H1 (cell line): ENCODE measurements at places on chromosomes 6 and 20. TPM values are rescaled to one million over a fixed set of nuclear protein-coding genes. Genes with fewer than 3 reads are reported as not detected.

The VGLL2 gene
- total RNA-seq: 0.13 TPM in 1 of 2 replicates, not detected in the other

The ZFP57 gene
- total RNA-seq: 1.2 TPM in 2 replicates

The KHDC1L gene
- not detected in 2 replicates for total RNA-seq

The PKHD1 gene
- 0.09 and 0.11 TPM in 2 replicates for total RNA-seq

The SLC26A8 gene
- total RNA-seq: 0.56 and 1.1 TPM in 2 replicates
